ENCODE measurements at places on chromosomes 12 and 14.
A peak's percentile ranks its signal among the peaks of the same experiment; 100 is the strongest.

DNA sequence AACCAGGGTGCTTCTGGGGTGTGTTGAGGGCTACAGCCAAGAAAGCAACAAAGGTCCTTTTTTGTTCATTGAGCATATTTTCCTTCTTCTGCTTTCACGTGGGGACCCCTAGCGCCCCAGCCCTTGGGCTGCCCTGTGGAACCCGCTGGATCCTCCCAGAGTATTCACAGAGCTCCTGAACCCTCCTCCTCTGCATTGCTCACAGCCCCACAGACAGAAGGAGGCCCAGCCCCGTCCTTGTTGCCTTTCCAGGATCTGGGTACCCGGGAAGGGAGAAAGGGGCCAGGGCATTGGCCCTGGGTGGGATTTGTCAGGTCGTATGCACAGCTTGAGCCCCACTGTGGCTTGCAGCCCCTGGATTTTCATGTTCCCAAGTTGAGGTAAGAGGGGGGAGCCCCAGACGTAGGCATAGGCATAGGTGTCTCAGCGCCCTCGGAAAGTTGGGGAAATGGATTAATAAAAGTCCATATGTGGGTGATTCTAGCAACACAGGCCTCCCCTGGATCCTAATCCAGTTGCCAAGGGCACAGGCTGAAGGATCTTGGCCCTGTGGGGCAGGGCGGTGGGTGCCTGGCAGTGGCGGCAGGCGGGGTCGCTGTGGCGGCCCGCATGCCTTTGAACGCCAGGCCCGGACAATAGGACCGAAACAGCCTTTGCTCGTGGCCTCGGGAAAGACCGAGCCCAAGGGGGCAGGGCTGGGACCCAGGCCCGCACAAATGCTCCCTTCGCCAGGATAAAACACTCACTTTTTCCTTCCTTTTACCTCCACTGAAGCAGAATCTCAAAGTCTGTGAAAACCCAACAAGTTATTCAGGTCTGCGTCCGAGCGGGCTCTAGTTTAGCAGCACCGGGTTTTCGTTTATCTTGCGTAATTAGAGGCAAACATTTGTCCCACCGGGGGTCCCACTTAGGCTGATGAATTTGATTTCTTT is 3.0 kb upstream of the HOXC10 start:
- no peak for DNase-seq

DNA sequence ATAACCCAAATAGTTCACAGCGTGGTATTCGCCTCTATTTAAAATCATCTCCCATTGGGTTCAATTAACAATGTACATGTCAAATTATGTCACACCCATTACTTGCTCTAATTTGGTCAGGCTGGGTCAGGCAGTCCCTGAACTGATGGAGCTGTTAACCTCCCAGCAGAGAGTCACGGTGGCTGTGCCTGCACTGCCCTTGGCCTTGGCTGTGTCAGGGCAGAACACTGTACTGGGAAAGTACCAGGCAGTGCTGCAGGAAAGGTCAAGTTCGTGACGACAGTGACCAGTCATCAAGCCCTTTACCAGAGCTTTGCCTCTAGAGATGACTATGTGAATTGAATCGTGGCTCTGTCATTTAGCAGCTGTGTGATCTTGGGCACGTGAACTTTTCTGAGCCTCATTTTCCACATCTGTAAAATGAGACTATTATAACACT is 100.0 kb downstream of the ARF6 start:
- peak; percentile 43 for DNase-seq

GRCh38 chr14:88352698-88353097 is 29.6 kb upstream of the KCNK10 start:
- DNase-seq, result no peak

- no peak for DNase-seq
Observed at GRCh38 chr12:87376722-87377121, 652.5 kb downstream of the C12orf50 start.

- DNase-seq, result no peak
Observed at GRCh38 chr14:96309133-96309895, 53.3 kb downstream of the BDKRB1 start.

DNA sequence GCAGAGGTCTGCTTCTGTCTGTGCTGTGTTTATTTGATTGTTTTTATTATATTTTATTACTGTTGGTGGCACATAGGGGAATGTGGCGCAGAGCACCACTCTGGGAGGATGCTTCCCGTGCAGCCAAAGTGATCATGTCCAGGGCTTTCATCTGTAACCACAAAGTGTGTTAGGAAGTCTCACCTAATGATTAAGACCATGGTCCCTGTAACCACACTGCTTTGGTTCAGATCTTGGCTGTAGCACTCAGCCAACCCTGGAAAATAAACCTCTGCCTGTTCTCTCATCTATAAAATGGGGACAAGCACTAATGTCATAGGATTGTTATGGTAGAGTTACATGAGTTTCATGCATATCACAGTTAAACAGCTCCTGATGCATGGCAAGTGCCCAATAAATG is 1.9 kb downstream of the RESF1 start:
- DNase-seq, result no peak

DNA sequence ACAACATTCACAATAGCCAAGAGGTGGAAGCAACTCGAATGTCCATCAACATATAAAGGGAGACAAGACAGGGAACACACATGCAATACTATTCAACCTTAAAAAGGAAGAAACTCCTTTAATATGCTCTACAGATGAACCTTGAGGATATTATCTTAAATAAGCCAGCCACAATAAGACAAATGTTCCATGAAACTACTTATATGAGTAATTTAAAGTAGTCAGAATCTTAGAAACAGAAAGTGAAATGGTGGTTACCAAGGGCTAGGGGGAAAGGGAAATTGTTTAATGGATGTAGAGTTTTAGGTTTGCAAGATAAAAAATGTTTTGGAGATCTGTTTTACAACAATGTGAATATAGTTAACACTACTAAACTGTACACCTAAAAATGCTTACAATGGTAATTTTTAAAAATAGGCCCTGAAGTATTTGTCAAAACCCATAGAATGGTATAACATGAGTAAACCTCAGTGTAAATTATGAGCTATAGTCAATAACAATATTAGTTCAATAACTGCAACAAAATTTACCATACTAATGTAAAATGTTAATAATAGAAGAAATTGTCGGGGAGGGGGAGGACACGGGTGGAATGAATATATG is 71.1 kb downstream of the EGLN3 start:
- no peak for DNase-seq

- no peak for DNase-seq
Observed at GRCh38 chr12:18752280-18752920, 14.5 kb downstream of the CAPZA3 start.

DNA sequence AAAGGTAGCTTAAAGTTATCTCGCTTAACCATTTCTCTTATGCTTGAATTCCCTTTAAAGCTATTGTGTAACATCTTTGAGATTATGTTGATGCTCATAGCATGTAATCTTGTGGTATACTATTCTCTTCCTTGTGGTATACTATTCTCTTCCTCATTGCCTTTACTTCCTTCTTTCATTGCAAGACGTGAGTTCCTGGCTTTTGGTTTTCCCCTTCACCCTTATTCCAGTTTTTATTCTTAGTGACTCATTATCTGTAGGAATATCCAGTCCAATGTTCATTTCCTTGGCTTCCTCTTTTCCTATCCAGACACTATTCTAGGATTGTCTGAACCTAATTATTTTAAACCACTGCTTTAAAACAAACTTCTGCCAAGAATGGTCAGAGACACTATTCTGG is 564.0 kb downstream of the CCER1 start:
- no peak for DNase-seq

DNA sequence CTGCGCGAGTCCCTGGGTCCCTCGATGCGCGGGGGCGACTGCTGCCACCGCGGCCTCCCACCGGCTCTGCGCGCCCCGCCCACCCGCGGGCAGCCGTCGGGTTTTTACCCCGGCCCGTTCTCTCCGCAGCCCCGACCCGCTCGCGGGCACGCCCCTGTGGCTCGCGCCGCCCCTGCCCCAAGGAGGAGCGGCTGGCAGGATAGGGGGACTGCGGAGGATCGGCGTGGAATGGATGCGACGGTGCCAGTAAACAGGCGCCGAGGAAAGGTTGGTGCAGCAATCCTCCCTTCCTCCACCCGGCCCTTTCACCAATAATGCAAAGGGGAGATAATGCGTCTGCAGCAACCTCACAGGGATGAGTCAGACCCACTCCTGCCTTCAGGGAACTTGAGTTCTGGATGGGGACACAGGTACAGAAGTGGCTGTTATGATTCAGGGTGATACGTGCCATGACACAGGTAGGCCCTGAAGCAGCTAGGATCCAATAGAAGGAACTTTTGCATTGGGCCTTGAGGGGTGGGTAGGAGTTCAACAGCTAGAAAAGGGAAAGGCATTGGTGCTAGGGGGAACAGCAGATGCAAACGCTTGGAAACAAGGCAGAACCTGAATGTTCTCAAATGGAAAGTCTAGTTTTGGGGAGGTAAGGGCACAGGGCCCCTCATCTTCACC is 554 bp upstream of the DEGS2 start:
- DNase-seq, result no peak

DNA sequence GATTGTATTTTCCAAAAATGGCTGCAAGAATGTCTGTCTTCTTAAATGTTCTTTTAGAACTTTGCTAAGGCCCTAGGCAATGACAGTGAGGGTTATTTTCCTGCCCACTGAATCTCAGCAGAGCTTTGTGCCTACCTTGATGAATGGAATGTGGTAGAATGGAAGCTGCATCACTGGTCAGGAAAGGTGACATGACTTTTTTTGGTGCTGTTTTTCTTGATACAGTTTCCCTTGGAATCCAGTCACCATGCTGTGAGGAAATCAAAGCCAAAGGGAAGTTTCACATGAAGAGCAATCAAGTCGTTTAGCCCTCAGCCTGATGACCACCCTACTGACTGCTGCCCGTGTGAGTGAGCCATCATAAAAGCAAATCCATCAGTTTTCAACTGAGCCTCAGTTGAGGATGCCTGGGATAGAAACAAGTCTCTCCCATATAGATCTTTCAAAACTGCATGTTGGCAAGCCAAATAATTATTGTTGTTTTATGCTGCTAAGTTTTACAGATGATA is 886.0 kb upstream of the FBXO33 start:
- no peak for DNase-seq

DNA sequence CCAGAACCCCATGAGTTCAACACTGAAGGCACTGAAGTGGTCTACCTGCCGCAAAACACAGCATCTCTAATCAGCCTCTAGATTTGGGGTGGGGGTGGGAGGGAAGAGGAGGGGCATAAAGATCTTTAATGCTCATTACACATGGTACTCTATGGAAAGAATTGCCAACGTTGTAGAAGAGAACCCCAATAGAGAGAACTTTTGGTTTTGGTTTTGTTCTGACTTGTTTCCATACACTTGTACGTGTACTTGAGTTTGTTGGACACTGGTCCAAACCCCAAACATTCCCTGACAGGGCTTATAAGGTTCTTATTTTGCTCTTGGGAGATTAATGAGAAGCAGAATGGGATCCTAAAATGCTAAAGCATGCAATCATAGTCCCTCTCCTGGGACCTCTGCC is 31.0 kb downstream of the GNPTAB start:
- no peak for DNase-seq

GRCh38 chr12:80415466-80415865 is 28.6 kb upstream of the PTPRQ start:
- DNase-seq, result no peak

GRCh38 chr14:101505236-101505970 is 55.9 kb upstream of the DIO3 start:
- no peak for DNase-seq

DNA sequence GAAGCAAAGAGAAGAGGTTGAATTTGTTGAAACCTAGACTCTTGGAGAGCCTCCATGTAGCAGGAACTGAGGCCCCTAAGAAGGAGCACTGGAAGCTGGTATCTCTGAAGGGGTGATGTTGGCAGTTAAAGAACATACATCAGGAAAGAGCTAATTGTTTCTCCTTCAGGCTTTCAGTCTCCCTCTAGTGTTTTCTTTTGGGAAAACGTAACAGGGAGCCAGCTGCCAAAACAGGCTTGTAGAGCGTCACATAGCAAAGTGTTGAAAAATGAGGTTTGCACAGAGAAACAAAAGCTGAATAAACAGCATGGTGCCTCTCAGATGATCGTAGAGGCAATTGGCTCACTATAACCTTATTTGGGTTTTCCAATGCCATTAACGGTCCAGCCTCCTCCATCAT is 46.9 kb upstream of the CAND1 start:
- no peak for DNase-seq

- DNase-seq, result no peak
Observed at GRCh38 chr14:74984236-74985027, 18.3 kb upstream of the EIF2B2 start.

- DNase-seq, result no peak
Observed at GRCh38 chr12:130955238-130955816, 1.6 kb downstream of the ADGRD1 start.

DNA sequence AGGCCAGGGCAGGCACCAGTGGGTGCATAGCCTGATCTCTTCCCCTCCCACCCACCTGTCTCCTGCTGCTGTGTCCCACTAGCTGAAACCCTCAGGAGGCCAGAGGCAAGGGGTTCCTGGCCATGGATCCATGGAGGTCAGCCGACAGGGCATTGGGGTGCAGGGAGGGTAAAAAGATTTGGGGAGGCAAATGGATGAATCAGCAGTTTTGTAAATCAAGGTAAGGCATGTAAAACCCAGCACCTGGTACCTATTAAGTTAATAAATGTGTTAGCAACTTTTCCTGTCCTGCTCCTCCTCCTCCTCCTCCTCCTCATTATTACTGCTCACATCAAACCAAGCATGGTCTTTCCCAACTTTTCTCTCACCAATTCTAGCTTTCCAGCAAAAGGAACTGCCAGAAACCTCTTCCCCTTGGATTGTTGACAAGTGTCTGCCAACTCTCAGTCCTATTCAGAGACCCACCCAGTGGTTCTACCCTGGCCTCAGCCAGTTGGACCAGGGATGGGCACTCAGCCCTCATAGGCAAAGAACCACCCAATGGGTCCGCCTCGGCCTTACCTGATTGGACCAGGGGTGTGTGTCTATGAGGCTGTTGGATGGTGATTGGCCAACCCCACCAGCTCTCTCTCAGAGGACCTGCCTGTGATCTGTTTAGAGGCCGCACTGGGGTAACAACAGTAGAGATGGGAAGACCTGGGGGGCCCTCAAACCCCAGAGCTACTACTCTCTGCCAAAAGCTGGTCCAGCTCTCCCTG is 155.7 kb upstream of the GSC start:
- DNase-seq, result no peak

- DNase-seq, result no peak
Observed at GRCh38 chr12:32270818-32271710, 128.3 kb upstream of the FGD4 start.

Data from stimulated activated CD4-positive, alpha-beta T cell treated with anti-CD3 and anti-CD28 coated beads, TNF-alpha, amount 100 ng/mL, for 24 hours (primary cell).